ENCODE measurements at places on chromosomes 16 and 17.

- DNase-seq: no peak
These were observed 61.4 kb downstream of the AMFR start for GRCh38 chr16:56363781-56364565.

GRCh38 chr16:87319997-87320491 lies 2.9 kb upstream of the C16orf95 start:
- no peak for DNase-seq

DNA sequence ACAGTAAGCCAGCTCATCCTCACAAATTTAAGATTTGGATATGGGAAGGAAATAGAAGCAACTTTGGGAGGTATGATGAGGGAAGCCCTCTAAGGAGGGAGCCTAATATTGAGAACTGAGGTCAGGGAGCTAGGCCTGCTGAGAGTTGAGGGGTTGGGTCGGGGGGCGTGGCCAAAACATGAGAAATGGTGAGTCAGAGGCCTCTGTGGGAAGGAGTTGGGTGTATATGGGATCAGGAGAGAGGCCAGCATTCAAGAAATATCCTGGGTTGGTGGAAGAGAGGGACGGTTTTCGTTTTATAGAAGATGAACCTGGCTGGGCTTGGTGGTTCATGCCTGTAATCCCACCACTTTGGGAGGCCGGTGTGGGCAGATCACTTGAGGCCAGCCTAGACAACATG lies 48.4 kb downstream of the CLEC16A start:
- peak; percentile 18 for DNase-seq

DNA sequence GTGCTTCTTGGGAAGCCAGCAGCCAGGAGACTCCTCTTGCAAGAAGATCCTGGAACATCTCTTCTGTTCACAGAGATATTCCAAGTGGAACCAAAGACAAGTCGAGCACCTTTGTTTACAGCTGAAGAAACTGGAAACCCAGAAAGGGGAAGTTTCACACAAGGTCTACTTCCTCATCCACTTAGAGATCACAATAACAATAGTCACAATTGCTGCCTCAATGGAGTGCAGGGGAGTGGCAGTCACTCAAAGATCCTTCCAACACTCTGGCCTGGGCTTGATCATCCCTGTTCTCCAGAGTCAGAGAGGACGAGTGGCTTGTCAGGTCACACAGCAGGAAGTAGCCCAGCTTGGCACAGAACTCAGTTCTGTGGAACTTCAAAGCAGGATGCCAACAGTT lies 46.9 kb upstream of the SIAH1 start:
- no peak for DNase-seq

DNA sequence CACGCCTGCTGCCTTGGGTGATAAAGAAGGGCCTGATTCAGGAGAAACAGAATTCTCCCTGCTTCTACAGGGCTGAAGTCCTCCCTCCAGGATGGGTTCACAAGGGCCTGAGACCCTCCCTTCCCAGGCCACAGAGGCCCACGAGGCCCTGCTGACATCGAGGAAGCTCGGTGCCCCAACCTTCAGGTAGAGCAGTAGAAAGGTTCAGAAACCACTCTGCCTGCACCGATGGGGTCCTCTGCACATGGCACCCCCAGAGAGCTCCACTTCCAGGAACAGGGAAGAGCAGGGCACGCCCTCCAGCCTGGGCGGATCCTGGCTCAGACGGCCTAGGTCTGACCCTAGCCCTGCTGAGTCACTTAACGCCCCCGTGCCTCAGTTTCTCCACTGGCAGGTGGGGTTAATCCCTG lies 773 bp downstream of the CENPX start:
- DNase-seq: no peak

DNA sequence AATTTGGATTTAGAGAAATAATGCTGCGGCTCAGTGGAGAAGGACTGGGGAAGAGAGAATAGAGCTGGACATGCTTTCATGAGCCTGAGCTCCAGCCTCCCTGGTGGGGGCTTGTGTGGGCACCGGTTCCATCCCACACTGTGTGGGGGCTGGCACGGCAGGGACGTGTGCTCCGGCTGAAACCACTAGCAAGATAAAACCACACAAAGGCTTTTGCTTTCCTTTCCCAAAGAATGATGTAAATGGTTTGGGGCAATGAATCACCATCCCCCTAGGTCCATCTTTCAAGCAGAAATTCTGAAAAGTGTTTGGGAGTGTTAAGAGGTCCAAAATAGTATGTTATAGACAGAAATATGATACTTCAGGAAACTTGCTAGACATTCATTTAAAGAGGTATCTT lies 77.0 kb downstream of the CDH11 start:
- no peak for DNase-seq

DNA sequence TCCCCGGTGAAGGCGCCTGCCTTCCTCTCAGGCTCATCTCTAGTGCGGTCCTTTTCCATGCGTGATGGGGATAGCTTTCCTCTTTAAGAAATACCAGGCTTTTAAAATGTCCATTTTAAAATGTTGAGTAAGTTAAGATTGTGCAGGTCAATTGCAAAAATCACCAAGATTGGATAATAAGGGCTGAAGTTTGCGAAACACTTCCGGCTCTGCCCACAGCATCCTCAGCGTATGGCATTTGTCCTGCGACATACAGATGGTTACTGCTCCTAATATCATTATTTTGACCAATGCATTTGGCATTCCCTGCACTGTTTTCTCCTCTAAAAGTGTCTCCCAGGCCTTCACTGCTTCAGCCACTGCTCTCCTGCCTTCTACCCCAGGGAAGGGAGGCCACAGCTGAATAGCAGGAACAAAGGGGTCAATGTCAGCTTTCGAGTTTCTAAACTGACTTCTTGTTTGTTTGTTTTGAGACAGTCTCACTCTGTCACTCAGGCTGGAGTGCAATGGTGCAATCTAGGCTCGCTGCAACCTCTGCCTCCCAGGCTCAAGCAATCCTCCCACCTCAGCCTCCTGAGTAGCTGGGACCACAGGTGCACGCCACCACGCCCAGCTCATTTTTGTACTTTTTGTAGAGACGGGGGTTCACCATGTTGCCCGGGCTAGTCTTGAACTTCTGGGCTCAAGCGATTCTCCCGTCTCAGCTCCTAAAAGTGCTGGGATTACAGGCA lies 91.9 kb downstream of the CRISPLD2 start:
- DNase-seq: no peak

DNA sequence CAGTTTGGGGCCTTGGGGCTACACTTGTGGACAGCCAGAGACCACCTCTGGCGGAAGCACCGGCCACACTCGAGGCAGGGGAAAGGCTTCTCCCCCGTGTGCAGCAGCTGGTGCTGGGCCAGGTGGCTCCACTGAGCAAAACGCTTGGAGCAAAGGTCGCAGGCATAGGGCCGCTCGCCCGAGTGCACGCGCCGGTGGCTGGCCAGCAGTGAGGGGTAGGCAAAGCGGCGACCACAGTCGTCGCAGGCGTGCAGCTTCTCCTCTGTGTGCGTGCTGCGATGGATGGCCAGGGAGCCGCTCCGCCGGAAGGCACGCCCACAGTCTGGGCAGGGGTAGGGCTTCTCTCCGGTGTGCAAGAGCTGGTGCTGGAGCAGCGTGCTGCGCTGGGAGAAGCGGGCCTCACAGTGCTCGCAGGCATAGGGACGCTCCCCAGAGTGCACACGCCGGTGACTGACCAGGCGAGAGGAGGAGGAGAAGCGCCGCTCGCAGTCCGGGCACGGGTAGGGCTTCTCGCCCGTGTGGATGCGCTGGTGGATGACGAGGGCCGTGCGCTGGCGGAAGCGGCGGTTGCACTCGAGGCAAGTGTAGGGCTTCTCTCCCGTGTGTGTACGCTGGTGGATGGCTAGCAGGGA lies 5.8 kb downstream of the ZNF689 start:
- DNase-seq: no peak

GRCh38 chr17:45433159-45433535 lies 477 bp upstream of the ARHGAP27 start:
- no peak for DNase-seq

DNA sequence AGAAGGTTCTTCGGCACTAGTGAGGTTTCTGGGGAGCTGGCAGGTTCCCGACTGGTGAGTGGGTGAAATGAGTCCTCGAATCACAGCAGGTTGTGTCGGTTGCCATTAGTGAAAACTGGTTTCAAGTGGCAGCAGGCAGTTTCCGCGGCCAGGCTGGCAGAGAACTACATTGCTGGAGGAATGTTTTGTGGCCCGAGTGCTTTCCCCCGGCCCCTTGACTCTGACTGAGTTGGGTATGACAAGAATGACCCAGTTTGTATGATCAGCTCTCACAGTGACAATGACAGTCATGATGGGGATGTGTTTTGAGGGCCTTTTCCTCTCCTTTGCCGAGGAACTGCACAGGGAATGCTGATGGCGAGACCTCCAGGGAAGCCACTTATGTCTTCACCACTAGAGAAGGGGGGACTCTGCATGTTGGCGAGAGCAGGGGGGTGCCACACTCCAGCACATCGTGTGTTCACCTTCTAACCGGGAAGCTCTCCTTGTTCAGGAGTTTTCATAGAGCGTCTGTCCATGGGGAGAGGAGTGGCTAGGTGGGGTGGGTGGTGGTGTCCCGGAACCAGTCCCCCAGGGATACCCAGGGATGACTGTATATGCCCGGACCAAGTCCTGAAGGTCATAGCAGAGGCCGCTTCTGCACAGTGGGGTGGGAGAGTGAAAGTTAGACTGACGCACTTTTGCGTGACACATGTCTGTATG lies 206.0 kb upstream of the CHMP6 start:
- peak; percentile 31 for DNase-seq

DNA sequence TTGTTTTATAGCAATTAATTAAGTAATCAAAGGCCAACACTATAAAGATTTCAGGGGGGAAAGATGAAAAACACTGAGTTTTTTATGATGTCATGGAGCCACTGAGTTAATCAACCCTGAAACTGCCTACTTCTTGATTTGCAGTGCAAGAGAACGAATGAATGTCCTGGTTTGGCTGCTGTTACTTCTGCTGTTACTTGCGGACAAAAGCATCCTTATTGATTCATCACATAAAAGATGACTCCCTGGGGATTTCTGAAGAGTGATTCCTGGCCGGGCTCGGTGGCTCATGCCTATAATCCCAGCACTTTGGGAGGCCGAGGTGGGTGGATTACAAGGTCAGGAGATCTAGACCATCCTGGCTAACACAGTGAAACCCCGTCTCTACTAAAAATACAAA lies 10.9 kb upstream of the SPNS3 start:
- DNase-seq: no peak

- no peak for DNase-seq
These were observed 96.3 kb upstream of the CHMP6 start for GRCh38 chr17:80895366-80895765.

DNA sequence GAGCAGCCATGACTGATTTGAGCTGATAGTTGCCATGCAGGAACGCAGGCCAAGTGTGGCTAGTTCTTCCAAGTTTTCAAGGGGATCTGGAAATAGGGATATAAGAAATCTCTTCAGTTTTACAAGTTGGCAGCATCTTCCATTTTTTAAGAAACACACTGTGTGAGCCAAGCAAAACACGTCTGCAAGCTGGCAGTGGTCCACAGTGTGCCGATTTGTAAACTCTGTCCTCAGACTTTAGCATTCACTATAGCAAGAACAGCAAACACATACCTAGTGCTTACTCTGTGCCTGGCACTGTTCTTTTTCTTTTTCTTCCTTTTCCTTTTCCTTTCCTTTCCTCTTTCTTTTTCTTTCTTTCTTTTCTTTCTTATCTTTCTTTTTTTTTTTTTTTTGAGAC lies 2.9 kb downstream of the ORAI3 start:
- no peak for DNase-seq

DNA sequence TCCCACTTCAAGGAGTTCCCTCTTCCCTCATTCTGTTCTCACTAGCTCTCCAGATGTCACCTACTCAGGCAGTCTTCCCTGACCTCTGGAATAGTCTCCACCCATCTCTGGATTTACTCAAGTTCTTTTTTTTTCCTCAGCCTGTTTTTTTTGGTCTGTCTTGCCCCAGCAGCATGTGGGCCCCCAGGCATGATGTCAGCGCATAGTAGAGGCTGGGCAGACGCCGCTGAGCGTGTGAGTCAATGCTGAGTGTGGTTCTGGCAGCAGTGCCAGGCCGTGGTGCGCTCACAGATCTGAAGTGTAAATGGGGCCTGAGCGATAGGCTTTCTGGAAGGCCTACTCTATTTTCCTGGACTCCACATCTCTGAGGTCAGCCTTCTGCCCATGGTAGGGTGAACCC lies 2.7 kb upstream of the KCNJ18 start:
- DNase-seq: no peak

- no peak for DNase-seq
These were observed at the start of gene CTRB1 for GRCh38 chr16:75218256-75219076. Gene CTRB1, plus strand, starts transcription at chr16:75218988. Its CDS starts 20 bp downstream, at chr16:75219008.

GRCh38 chr17:8843344-8843743 lies 24.1 kb downstream of the PIK3R6 start:
- no peak for DNase-seq

GRCh38 chr17:49407981-49408501 lies 6.6 kb downstream of the PHB1 start:
- peak; percentile 74 for DNase-seq

- peak; percentile 70 for DNase-seq
These were observed 23.8 kb downstream of the COTL1 start for GRCh38 chr16:84593825-84594724.

DNA sequence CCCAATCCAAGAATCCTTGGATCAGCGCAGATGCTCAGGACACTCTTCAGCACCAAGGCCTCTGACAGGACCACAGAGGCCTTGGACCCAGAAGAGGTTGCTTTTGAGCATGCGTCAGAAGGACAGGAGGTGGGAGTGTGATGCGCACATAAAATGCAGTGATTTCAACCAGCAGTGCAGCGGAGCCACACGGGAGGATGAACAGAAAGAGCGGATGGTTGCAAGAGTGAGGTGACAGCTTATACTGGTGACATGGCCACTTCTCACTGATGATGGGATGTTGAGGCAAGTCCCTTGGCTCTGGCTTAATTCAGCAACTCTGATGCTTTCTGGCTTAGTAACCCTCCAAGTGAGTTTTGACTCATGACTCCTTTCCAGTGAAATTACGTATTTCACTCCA lies 25.2 kb upstream of the ERN1 start:
- DNase-seq: no peak

- no peak for DNase-seq
These were observed 97.1 kb upstream of the GNAO1 start for GRCh38 chr16:56094231-56094630.

GRCh38 chr17:38434178-38434665 lies 6.0 kb downstream of the ARHGAP23 start:
- no peak for DNase-seq

- DNase-seq: no peak
These were observed 182 bp upstream of the SPECC1 start for GRCh38 chr17:20009052-20009301.

- no peak for DNase-seq
These were observed 5.5 kb downstream of the TANGO6 start for GRCh38 chr16:68848786-68849185.

DNA sequence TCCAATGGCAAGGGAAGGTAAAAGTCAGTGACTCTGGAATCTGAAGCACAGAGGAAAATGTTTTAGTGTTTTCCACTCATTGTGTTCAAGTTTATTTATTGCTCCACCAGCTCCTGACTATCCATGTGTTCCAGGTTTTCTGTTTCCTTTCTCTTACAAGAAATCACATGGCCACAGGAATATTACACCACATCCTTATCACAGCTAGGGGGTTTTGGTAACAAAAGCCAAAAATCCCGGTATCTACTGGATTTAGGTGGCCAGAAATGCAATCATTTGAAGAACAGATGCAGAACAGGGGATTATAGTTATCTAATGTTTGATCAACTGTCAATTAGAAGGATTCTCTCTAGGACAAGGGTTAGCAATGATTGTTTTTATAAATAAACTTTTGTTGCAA lies 47.9 kb downstream of the STH start:
- no peak for DNase-seq

- DNase-seq: no peak
These were observed 40.5 kb downstream of the PSME3IP1 start for GRCh38 chr16:57145046-57146021.

- no peak for DNase-seq
These were observed 2.3 kb upstream of the ELOB start for GRCh38 chr16:2779151-2779920.
